ENCODE measurements at places on chromosomes 1 and 21. TPM values are rescaled to one million over a fixed set of nuclear protein-coding genes. Genes with fewer than 3 reads are reported as not detected.

DNA sequence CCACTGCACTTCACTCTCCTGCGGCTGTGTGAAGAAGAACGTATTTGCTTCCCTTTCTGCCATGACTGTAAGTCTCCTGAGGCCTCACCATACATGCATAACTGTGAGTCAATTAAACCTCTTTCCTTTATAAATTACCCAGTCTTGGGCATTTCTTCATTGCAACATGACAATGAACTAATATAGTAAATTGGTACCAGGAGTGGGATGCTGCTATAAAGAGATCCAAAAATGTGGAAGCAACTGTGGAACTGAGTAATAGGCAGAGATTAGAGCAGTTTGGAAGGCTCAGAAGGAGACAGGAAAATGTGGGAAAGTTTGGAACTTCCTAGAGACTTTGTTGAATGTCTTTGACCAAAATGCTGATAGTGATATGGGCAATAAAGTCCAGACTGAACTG, 1907.9 kb downstream of the MRPL39 start:
- no peak for DNase-seq

DMBX1 gene
- total RNA-seq = not detected

AMY1A gene
- not detected for total RNA-seq

GRCh38 chr1:163367721-163368120, 46.0 kb downstream of the NUF2 start:
- no peak for DNase-seq
